ENCODE measurements at places on chromosomes 3 and 15. TPM values are rescaled to one million over a fixed set of nuclear protein-coding genes. Genes with fewer than 3 reads are reported as not detected.

SEMA3F gene
- polyA plus RNA-seq = not detected

CORO2B gene
- not detected for polyA plus RNA-seq

GDPGP1 gene
- polyA plus RNA-seq = 1.4 TPM

SERF2 gene
- 1,924 TPM for polyA plus RNA-seq

RHCG gene
- not detected for polyA plus RNA-seq

IMPG2 gene
- polyA plus RNA-seq = 0.04 TPM

SLC25A38 gene
- polyA plus RNA-seq = 37.8 TPM

GYG1 gene
- 102 TPM for polyA plus RNA-seq

FBXL22 gene
- polyA plus RNA-seq = not detected

MGA gene
- polyA plus RNA-seq = 23.8 TPM

SCAANT1 gene
- not detected for polyA plus RNA-seq

LRRC31 gene
- polyA plus RNA-seq = not detected

DNA sequence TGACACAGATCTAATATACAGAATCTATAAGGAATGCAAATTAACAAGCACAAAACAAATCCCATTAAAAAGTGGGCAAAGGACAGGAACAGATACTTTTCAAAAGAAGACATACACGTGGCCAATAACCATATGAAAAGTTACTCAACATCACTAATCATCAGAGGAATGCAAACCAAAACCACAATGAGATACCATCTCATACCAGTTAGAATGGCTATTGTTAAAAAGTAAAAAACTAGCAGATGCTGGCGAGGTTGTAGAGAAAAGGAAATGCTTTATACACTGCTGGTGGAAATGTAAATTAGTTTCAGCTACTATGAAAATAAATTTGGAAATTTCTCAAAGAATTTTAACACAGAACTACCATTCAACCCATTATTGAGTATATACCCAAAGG, 50.7 kb downstream of the ADAMTS17 start:
- no peak for DNase-seq

DNA sequence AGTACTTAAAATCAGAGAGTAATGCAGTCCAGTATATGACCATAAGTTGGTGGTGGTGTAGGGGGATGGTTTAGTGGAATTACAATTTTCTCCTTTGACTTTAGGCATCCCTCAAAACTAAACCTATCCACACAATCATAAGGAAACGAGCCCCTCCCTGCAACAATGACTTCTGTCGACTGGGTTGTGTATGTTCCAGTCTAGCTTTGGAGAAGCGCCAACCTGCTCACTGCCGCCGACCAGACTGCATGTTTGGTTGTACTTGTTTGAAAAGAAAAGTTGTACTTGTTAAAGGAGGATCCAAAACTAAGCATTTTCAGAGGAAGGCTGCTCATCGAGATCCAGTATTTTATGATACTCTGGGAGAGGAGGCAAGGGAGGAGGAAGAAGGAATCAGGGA, 52.8 kb downstream of the MGA start:
- no peak for DNase-seq

- no peak for DNase-seq
These were observed 79.8 kb downstream of the RBPMS2 start for GRCh38 chr15:64695561-64695992.

DNA sequence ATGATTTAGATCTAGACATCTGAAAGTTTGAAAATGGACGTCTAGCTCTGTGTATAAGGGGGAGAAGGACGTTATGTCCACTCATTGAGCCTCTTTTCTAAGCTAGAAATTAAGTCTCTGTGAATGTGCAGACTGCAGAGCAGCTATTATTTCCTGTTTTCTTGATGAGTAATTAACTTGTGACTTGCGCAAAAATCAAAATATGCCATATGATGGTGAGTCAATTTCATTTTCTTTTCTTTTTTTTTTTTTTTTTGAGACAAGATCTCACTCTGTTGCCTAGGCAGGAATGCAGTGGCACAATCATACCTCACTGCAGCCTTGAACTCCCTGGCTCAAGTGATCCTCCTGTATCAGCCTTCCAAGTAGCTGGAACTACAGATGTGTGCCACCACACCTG, 14.1 kb downstream of the LACTB start:
- DNase-seq = no peak

DNA sequence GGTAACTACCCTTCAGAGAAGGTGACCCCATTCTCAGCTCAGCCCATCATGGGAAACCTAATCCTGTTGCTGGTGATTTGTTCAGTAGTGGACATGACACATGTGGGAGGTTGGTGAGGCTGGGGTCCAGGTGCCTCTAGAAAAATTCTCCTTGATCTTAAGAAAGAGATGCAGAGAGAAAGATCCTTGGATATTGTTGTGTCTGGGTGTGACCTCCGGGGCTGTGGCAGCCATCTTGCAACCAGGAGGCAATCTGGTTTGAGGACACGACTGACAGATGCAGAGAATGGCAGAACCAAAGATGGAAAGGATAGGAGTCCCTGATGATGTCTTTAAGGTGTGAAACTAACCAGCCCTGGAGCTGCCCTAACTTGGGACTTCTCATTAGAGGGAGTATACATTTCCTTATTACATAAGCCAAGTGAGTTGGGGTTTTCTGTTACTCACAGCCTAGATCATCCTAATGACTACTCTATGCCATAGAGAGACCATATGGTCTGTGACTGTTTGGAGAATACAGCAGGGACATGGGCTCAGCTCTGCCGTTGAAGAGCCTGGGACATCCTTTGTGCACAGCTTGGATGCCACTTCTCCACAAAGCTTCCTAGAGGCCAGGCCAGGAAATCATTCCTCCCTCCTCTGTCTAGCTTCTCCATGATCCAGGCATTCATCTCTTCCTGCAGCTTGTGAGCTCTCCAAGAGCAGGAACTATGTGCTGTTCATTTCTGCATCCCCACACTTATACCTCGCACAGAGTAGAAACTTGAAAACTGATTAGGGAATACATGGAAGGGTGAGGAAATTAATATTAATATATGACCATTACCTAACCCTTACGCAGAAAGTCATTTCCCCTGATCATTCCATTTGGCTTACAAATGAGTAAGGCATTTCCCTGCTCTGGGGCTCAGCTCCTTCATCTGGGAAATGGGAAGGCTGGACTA, 45.9 kb downstream of the HRH1 start:
- DNase-seq = no peak

GRCh38 chr3:79564192-79564591, 203.6 kb downstream of the ROBO1 start:
- DNase-seq = no peak

- DNase-seq = no peak
These were observed 33.0 kb upstream of the CA12 start for GRCh38 chr15:63414474-63415120.

- DNase-seq = no peak
These were observed 56.4 kb downstream of the LSAMP start for GRCh38 chr3:116388867-116389385.
